Caco-2 (cell line): ENCODE measurements at places on chromosomes 4 and X.

- DNase-seq = no peak
These were observed 25.6 kb upstream of the TEX13C start for GRCh38 chrX:125293850-125294780.

GRCh38 chrX:150446151-150446550 lies 83.0 kb downstream of the MAMLD1 start:
- DNase-seq = no peak

- DNase-seq = no peak
These were observed 836 bp upstream of the LNX1 start for GRCh38 chr4:53592122-53592521.

- no peak for DNase-seq
These were observed 363.3 kb upstream of the MAGEB2 start for GRCh38 chrX:29851857-29852605.

- no peak for DNase-seq
These were observed 27.1 kb upstream of the XK start for GRCh38 chrX:37658343-37659030.
